HFF-Myc (cell line): ENCODE measurements at places on chromosomes 5 and 9.

DNA sequence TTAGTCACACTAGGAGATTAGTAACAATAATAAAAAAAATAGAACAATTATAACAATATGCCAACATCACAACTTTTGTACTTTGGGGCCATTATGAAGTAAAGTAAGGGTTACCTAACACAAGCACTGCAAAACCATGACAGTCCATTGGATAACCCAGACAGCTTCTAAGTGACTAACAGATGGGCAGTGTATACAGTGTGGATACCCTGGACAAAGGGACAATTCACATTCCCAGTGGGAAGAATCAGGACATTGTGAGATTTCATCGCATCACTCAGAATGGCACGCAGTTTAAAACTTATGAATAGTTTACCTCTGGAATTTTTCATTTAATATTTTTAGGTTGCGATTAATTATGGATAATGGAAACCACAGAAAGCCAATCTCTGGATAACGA is 45.6 kb upstream of the JADE2 start:
- no peak for DNase-seq

DNA sequence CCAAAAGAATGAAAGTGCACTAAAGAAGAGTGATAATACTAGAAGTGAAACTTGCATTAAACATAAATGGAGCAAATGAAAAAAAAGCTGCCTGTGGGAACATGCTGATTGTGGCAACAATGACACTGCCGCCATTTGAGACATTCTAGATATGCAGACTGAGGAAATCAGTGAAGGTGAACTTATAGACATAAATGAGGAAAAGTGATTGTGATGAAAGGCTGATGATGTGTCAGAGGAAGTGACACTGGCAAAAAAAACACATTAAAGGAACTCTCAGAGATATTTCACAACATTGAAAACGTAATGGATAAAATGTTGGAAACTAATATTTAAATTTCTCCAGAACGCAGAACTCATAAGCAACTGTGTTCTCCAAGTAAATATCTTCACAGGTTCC is 1.2 kb downstream of the ERCC8 start:
- DNase-seq, result no peak

DNA sequence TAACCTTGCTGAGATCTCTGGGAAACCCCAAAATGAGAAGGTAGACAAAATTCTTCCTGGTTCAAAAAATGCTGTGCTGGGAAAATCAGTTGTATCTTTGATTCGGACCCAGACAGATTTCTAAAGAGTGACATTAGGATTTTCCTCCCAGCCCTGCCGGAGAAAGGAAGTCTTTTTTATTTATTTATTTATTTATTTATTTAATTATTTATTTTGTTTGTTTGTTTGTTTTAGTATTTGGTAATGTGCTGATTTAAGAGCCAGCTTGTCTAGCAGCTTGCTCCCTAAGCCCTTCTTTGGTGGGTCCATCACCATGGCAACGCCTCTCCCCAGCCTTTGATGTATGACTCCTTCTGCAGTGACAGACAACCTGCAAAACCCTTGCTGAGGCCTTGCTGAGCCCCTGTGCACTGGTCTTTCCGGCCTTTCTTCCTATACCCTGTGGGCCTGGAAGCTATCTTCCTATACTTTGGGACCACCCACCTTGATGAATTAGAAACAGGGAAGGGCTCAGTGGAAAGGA is 60.6 kb upstream of the AFAP1L1 start:
- no peak for DNase-seq

- DNase-seq, result no peak
These were observed 13.8 kb downstream of the SGTB start for GRCh38 chr5:65708145-65708544.

DNA sequence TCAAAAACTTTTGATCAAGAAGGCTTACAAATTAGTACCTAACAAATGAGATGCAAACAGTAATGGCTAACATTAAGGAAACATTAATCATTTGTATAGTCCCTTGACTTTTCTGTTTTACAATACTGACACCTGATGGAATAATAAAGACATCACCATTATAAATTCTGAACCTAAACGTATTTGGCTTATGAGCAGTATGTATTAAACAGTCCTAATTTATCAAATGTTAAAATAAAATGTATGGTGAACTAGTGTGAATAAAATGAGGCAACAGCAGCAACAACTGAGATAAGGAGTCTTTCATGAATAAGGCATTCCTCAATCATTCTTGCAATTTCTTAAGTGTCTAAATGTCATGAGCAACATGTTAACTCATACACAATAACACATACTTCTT is 6.0 kb downstream of the PUM3 start:
- no peak for DNase-seq

GRCh38 chr5:103232393-103232999 is 26.1 kb upstream of the MACIR start:
- DNase-seq, result peak; percentile 16

GRCh38 chr9:36914212-36914577 is 119.9 kb downstream of the PAX5 start:
- no peak for DNase-seq

- no peak for DNase-seq
These were observed 201.7 kb downstream of the EFNA5 start for GRCh38 chr5:107469064-107469463.

- no peak for DNase-seq
These were observed 9.1 kb downstream of the SWI5 start for GRCh38 chr9:128285033-128285784.

- no peak for DNase-seq
These were observed 99.5 kb downstream of the LHFPL2 start for GRCh38 chr5:78549043-78549442.

GRCh38 chr5:166618526-166618925 is 1672.9 kb upstream of the WWC1 start:
- DNase-seq, result no peak

DNA sequence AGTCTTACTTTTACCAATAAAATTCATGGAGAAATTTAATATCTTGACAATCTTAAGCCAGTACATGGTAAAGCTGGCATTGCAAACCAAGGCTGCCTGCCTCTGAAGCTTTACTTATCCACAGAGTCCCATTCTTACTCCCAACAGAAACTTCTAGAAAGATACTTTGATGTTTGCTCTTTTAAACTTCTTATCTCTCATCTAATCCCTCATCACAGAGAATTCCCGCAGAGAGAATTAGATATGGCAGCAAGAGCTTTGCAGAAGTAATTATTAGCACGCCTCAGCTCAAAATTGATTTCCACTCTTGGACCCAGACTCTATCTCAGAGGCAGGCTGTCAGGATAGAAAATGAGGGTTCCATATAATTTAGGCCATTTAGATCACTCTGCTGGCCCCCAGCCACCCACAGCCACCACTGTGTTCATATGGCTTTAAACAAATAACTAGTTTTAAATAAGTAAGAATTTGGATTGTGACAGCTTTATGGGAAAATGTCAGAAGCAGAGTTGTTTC is 37.9 kb upstream of the GAS1 start:
- DNase-seq, result no peak

- peak; percentile 49 for DNase-seq
These were observed 4.1 kb downstream of the SAXO1 start for GRCh38 chr9:19028835-19029451.
